Stimulated activated CD8-positive, alpha-beta memory T cell treated with anti-CD3 and anti-CD28 coated beads, Interleukin-2, amount 100 ng/mL, for 1 hour (primary cell): ENCODE measurements at places on chromosomes 4 and X.

GRCh38 chr4:183350317-183351071 is 28.3 kb upstream of the CLDN24 start:
- no peak for DNase-seq

- no peak for DNase-seq
Observed at GRCh38 chr4:185541251-185541727, 6.0 kb upstream of the PDLIM3 start.

DNA sequence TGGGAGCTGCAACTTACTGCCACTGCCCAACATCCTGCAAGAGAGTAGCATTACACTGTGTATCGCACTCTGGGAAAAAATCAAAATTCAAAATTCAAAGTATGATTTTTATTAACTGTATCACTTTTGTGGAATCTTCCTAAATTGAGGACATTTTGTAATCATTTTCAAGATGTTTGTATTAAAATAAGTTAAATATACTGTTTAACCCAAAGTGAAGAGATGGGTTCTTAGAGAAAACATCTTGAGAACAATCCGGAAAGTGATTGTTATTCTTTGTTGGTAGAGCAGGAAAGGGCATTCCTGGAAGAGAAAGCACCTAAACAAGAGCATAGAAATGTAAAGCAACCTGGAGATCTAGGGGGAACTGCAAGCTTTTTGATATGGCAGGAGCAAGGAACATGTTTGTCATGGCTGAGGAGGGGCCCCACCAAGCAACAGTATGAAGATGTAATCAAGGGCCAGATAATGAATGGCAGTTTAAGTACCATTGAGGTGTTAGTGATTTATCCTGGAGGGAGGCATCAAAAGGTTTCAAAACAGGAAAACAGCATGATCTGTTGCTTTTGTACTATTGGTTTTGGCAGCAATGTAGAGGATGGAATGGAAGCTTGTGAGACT is 14.1 kb upstream of the SEC24D start:
- DNase-seq, result no peak

DNA sequence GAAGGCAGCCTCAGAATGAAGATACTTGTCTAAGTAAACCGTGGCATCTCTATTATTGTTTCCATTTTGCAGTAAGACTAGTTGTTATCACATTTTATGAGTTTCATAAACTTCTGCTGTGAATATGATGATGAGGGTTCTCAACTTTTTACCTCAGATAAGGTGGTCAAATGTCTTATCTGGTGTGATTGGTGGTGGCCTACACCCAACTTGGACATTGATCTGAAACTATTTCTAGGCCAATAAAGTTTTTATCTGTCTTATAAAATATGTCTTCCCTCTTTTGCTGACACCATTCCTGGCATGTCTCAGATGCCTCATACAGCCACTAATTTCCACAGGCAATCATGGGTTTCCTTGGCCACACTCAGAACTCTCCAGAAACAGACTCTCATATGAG is 480.3 kb upstream of the NR3C2 start:
- no peak for DNase-seq

- no peak for DNase-seq
Observed at GRCh38 chr4:128337863-128338262, 50.2 kb upstream of the PGRMC2 start.

DNA sequence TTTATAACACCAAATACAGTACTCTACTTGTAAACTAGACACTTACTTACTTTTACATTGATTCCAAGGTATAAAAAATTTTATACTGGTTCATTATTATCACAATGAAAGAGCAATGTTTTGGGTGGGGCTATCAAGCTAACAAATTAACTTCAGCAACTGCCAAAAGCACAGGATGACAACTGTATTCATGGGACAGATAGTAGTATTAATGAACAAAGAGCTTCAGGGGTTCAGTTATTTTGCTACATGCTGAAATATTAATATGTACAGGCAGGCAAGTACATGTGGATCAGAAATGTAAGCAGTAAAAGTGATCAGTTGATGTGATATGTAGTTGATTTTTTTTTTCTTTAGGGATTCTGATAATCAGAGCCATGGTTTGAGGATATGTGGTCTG is 112.9 kb downstream of the NAA11 start:
- no peak for DNase-seq

GRCh38 chr4:15354371-15355297 is 73.2 kb upstream of the C1QTNF7 start:
- no peak for DNase-seq

DNA sequence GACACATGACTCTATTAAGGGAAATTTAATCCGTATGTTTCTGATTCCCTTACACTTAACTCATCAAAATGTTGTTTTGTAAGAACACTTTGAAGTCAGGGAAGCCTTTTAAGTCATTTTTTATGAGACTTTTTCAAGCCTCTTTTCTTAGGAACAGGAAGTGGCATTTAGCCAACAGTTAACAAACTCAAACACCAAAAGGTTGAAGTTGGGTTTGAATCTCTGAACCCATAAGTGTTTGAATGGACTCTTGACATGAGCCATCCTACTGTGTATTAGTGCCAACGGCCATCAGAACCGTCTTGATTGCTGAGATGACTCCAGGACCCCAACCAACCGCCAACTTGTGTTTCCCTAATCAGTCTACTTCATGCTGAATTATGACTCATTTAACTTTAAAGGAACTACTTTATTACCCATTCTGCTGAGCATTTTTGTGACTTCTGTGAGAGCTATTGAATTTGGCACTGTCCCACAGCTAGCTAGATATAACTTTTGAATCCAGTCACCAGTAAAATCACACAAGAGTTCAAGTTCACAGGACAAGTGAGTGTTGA is 209.1 kb upstream of the FAT1 start:
- no peak for DNase-seq

GRCh38 chr4:20529691-20530090 is 170.6 kb upstream of the PACRGL start:
- no peak for DNase-seq

DNA sequence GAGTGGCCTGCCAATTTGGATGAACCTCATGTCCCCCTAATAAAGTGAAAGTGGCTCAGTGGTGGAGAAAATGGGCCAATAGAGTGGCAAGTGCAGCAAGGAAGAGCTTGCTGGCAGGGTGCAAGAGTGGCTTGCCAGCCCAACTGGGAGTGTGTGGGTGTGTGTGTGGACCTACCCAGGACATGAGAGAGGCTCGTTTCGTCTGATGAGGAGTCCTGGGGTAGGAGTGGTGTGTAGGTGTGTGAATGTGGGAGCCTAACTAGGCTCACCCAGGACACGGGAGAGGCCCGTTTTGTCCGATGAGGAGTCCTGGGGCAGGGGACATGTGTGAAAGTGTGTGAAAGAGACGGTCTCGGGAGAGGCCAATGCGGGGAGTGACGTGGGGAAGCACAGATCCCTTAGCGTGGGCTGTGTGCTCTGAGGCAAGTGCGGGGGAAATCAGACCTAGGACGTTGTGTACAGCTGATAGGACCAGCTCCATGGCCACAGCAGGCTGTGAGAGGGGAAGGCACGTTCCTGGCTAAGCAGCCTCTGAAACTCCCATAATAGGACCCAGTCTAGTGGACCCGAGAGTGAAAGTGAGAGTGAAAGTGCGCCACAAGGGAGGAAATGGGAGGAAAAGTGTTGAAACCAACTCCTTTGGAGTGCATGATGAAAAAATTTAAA is 5.3 kb downstream of the GAGE10 start:
- no peak for DNase-seq

- DNase-seq, result no peak
Observed at GRCh38 chr4:96841801-96842200, 1001.9 kb downstream of the PDHA2 start.
